ENCODE measurements at places on chromosomes 13 and 19.

DNA sequence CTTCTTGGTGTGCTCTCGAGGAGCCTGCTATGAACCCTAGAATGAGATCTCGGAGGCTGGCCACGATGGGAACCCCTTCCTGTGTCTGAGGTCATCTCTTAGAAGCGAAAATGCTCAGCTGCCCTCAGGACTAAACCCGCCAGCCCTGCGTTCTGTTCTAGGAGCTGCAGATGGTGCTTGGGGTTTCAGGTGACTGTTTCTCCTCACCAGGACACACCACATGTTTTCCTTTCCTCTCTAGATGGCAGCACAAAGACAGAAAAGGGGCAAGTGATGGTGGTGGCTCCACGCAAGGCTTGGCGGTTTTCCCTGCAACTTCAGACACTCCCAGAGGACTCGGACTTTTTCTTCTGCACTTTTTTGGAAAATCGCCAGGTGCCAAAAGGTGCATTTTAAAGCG, 60.1 kb downstream of the RNASEH2B start:
- DNase-seq: peak; percentile 38

GRCh38 chr19:3398114-3398899, 31.9 kb downstream of the NFIC start:
- no peak for DNase-seq

- no peak for DNase-seq
Observed at GRCh38 chr13:95075506-95075905, 225.7 kb downstream of the ABCC4 start.

- no peak for DNase-seq
Observed at GRCh38 chr13:28384789-28385188, 110.1 kb downstream of the FLT1 start.

- peak; percentile 98 for DNase-seq
Observed at GRCh38 chr19:53431399-53432087, at the start of gene ZNF761. Gene ZNF761 (plus strand): TSS chr19:53431984. CDS start chr19:53447269, 15,285 bp downstream.

GRCh38 chr19:46924874-46925547, 64.2 kb downstream of the ARHGAP35 start:
- DNase-seq: no peak
